ENCODE measurements at places on chromosomes 4 and X.

GRCh38 chr4:17567271-17567670, 9.7 kb upstream of the LAP3 start:
- DNase-seq: no peak

DNA sequence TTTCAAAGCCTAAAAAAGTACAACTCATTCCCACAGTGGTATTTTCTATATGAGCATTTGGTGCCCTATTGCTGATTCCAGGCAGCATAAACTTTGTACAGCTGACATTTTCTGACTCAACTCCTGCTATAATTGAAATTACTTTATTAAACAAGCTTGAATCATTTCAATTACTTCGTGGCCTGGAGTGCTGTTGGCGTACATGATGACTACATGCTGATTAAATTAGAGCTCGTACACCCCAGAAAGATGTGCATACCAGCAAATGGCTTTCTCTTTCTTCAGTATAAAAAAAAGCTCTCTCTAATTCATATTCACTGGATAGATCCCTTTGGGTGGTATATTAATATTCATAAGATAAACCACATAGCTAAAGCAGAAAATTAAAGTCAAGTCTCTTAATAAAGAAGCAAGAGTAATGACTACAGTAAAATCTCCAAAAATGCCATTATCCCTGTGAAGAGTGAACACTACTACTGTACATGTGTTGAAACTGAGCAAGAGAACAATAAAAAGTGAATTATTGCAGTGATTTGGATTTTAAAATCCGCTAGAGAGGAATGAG, 245.0 kb upstream of the IGFBP7 start:
- no peak for DNase-seq

GRCh38 chr4:1348014-1348513, 1.1 kb downstream of the UVSSA start:
- no peak for DNase-seq

GRCh38 chrX:117511379-117511778, 605.2 kb downstream of the KLHL13 start:
- DNase-seq: no peak

DNA sequence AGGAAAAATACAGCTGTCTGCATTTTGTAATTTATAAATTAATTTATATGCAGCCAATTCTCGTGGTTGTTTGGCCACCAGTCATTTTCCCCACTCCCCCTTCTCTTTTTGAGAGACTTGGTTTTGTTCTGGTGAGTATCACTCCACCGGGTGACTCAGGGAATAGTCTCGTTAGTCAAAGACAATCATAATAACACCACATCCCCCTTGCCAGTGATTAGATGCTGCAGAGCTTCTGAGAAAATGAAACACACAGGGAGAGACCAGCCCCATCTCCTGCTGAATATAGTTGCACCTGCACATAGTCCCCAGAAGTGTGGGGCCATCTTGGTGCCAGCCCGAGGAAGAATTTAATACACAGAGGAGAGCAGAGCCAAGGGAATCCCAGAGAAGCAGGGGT, 8.0 kb upstream of the FNIP2 start:
- DNase-seq: no peak

GRCh38 chrX:2391869-2392606, 108.7 kb downstream of the DHRSX start:
- no peak for DNase-seq

All from BE2C (cell line).